ENCODE measurements at places on chromosomes 7 and 10. TPM values are rescaled to one million over a fixed set of nuclear protein-coding genes. Genes with fewer than 3 reads are reported as not detected.

DNA sequence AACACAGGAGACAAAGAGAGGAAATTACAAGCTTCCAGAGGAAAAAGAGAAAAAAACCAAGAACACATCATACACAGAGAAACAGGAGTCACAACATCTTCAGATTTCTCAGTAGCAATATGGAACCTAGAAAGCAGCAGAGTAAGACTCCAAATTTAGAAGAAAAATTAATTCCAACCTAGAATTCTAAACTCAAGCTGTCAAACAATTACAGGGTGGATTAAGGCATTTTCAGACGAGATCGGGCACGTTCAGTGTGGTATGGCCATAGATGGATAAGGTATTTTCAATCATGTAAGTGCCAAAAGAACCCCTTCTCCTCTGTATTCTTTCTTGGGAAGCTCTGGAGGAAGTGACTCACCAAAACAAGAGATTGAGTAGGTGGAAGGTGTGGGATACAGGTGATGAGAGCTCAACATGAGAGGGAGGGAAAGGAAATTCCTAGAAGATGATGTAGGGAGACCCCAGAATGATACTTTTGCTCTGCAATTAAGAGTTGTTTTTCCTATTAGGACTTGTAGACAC is 51.6 kb downstream of the FAM204A start:
- DNase-seq = no peak

GRCh38 chr7:155860840-155861479 is 48.7 kb upstream of the SHH start:
- no peak for DNase-seq

DNA sequence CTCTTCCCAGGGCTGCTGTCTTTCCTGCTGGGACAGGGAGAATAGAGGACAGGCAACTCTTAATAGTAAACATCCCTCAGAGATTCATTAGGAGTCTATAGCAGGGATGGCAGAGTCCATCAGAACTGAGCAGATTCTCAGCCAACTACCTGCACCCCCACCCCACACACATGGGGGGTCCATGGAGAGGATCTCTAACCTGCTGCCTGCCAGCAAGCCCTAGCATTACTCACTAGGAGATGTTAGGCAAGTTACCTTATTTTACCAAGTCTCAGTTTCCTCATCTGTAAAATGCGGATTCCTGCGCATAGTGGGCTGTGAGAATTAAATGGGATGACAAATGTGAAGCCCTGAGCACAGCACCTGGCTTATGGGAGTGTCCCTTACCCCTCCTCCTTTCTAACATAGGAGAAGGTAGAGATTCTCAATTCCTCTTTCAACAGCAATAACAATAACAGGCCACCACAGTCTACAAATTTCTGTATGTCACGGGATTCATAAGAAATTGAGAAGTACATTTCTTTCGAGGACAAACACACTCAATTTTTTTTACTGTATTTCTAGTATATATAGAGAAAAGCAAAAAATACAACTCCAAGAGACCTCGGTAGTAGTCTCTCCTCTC is 23.8 kb upstream of the WDR11 start:
- DNase-seq = no peak

- DNase-seq = no peak
These were observed 18.7 kb downstream of the TACR2 start for GRCh38 chr10:69397972-69398371.

DNA sequence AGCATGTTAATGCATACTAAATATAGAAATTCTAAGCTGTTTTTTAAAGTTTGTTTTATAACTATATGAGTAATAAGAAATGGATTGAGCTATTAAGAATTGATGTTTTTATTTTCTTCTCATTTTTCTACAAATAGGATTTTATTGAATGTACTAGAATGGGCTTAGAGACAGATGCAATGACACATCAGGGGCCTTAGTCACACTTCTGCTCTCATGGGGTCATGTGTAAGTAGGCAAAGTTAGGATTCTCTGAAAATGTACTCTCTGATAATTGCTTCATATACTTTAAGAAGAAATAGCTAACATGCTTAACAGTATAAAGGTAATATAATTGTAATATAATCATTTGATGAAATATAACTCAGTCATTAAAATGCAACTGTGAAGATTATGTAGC is 154.6 kb downstream of the ZNF438 start:
- no peak for DNase-seq

Gene OR2A25
- polyA plus RNA-seq = not detected

GRCh38 chr7:123719197-123719721 is 29.5 kb downstream of the WASL start:
- no peak for DNase-seq

Gene COL26A1
- 0.48 TPM for polyA plus RNA-seq

DNA sequence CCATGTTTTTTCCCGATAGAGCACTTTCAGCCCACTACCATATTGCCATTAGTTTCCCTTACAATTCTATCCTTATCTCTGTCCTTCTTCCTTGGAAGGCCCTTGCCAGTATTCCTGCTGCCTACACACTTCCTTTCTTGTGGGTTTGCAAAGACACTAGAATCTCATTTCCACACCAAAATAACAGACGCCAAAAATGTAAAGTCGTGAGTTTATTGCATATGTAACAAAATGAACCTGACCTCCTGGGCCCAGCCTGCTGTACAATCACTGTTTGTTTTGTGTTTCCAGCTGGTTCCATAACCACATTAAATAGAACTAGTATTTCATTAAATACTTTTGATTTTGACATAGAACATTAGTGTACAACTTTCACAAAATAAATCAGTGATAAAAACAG is 116.7 kb downstream of the SMURF1 start:
- no peak for DNase-seq

DNA sequence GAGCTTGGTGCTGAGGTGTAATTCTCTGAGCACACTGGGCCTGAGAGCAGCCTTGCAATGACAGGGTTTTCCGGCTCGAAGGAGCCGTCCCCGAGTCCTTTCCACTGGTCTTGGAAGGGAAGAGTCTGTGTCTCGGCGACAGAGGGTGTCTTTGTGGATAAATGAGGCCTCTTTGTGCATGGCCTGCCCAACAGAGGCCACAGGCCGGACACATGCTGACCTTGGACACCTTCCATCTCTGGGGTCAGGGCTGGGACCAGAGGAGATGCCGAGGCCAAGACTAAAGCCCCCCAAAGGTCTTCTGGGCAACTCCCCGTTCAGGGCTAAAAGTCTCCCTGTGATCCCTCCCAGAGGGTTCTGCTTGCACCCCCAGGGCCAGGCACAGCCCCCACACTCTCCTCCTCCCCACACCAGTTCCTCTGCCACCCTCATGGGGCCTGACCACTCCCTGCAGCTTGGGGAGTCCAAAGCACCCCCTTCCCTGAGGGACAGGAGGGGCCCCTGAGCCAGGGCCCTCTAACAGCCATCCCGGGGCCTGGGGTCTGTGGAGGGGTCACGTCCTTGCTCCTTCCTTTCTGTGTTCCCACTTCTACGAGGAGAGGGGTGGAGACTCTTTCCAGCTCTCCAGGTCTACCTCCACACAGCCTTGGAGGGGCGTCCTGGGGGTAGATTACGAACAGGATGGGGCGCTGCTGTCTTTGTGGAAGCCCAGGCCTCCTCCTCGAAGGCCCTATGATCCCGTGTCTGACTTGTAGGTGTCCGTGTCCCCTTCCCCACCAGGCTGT is 130.6 kb upstream of the FAM20C start:
- no peak for DNase-seq

DNA sequence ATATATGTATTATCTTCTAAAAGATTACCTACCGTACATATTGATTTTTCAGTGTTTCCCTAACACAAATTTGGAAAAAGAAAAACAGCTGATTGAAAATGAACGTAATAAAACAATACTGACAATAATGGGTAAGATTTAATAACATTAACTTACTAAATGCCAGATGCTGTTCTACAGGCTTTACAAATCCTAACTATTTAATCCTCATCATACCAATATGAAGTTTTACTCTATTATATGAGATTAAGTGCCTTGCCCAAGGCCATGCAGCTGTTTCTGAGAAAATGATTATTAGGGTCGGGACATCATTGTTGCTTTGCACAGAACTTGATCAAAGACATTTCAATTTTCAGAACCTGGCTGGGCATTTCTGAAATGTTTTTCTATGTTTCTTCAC is 104.6 kb downstream of the HGF start:
- no peak for DNase-seq

DNA sequence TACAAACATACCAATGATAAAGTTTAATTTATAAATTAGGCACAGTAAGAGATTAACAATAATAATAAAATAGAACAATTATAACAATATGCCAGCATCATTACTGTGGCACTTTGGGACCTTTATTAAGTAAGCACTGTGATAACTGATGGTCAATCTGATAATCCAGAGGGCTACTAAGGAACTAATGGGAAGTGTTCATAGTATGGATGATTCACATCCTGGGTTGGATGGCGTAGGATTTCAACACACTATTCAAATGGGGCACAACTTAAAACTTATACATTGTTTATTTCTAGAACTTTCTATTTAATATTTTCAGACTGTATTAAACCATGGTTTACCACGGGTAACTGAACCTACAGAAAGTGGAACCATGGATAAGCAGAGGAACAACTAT is 90.8 kb downstream of the KIF20B start:
- no peak for DNase-seq

Gene DCLRE1C
- polyA plus RNA-seq = 6.0 TPM

DNA sequence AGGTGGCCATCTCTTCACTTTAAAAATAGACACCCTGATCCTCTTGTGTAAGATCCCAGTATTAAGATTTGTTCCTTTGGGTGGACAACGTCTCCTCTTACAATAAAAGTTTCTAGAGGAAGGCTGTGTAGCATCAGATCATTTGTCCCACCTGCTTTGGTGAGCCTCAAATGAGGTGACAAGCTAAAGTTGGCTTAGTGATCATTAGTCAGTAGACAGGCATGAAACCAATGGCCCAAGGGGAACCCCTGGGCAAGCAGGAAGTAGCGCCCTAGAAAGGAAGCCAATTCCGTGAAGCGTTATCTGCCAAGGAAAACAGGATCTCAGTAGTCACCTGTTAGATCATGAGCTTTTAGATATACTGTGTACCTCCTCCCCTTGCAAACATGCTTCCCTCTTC is 66.8 kb downstream of the PCGF5 start:
- no peak for DNase-seq

DNA sequence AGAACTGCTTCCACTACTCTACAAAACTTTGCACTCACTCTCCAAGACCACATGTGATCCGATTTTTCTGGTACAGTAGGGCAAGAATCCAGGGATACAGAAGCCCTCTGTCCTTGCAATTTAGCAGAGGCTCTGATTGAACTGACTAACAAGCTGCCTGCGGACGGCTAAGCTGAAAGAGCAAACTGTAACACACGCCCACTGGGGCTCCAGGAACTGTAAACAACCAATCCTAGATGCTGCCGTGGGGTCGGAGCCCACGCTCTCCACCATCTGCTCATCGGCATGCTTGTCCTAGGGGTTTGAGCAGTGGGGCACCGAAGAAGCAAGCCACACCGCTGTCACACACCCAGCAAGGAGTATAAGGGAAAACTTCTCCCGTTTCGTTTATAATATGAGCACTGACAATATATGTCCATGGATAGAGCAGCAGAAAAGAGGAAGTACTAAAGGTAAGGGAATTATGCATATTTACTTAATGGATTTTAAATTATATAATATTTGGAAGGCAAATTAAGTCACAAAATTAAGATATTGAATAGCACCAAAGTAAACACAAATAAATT is 634.4 kb upstream of the POT1 start:
- no peak for DNase-seq

GRCh38 chr7:158101821-158102450 is 485.7 kb downstream of the PTPRN2 start:
- DNase-seq = no peak

Gene UCN3
- not detected for polyA plus RNA-seq

DNA sequence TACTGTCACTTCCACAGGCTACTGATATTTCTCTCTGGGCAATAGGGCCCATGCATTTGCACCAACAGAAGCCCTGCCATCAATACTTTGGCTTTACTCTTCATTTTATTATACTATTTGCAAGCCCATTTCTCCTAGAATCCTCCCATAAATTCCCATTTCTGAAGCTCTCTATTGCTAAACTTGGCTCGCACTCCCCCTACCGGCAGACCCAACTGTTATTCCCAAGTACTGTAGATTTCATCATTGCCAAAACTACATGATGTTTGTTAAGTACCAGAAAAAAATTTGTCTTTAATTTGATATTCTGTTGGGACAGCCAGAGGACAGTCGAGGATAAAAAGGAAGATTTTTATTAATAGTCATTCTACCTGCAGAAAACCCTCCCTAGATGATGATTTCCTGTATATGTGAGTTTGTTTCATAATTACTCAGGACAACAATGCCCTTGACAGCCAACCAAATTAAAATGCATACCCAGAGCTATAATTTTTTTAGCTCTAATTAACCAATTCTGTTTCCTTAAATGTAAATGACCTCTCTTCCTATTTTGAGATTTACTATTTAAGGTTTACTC is 298.6 kb downstream of the REEP3 start:
- peak; percentile 18 for DNase-seq

Gene C10orf105
- 1.1 TPM for polyA plus RNA-seq

GRCh38 chr7:95180-95862 is 97.0 kb upstream of the FAM20C start:
- no peak for DNase-seq

Gene ZPBP
- polyA plus RNA-seq = not detected

DNA sequence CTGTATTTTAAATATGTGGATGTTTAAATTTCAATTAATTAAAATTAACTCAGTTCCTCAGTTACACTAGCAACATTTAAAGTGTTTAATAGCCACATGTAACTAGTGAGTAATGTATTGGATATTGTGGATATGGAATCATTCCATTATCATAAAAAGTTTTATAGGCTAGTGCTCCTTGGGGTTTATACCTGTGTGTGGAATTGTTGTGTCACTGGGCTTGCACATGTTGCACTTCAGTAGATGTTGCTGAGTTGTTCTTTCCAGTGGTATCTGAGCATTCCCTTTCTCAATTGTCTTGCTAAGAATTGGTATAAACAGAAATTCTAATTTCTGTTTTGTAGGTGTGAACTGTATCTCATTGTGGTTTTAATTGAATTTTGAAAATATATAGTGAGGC is 113.0 kb downstream of the ADK start:
- no peak for DNase-seq

DNA sequence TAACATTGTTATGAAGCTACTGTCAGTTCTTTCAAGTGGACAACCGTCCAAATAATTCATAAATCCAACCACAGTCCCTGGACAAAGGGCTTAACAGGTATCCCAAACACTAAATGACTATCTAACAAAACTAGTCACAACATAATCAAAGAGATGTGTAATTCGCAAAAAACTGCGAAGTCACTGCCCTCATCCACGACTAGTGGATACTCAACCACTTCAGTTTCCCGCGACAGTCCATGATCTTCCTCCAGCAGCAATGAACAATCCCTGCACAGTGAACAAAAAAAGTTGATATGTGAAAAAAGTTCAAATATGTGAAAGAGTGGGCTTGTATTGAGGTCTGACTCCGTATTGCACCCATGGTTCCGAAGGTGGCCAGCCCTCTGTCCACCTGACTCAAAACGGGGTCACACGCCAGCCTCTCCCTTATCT is 287 bp downstream of the DCLRE1A start:
- no peak for DNase-seq

GRCh38 chr10:126013489-126014281 is 117.3 kb downstream of the FANK1 start:
- DNase-seq = peak; percentile 43

Gene WDR86
- 0.04 TPM for polyA plus RNA-seq
